ENCODE measurements at places on chromosomes 13 and 19.

DNA sequence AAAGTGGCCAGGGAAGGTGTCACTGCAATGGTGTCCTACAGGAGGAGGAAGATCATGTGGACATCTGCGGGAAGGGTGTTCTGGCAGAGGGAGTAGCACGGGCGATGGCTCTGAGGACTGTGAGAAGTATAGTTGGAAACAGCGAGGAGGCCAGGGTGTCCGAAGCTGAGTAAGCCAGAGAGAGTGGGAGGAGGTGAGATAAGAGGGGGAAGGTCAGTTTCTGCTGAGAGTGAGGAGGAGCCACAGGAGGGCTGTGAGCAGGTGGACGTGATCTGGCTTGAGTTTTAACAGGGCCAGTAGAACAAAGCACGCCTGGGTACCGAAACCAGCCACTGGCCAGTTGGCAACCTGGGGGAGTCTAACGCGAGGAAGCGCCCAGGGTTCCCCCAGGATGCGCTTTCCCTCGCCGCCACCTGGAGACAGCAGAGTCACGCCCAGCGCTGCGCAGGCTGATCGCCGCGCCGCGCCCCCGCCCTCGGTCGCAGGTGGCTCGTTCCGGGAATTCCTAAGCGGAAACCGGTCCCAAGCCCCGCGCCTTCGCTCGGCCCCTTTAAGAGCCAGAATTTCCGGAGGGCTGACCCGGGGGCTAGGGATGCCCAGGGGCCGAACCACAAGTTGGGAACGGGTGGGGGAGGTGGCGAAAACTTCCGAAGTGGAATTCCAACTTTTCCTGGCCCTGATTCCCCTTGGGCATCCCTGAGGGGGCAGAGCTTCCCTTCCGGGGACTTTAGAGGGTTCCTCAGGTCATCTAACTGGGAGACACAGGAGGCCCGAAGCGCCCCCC is 1.1 kb upstream of the LSR start:
- DNase-seq, result peak; percentile 24

GRCh38 chr13:26041444-26041843 is 10.4 kb downstream of the SHISA2 start:
- no peak for DNase-seq

DNA sequence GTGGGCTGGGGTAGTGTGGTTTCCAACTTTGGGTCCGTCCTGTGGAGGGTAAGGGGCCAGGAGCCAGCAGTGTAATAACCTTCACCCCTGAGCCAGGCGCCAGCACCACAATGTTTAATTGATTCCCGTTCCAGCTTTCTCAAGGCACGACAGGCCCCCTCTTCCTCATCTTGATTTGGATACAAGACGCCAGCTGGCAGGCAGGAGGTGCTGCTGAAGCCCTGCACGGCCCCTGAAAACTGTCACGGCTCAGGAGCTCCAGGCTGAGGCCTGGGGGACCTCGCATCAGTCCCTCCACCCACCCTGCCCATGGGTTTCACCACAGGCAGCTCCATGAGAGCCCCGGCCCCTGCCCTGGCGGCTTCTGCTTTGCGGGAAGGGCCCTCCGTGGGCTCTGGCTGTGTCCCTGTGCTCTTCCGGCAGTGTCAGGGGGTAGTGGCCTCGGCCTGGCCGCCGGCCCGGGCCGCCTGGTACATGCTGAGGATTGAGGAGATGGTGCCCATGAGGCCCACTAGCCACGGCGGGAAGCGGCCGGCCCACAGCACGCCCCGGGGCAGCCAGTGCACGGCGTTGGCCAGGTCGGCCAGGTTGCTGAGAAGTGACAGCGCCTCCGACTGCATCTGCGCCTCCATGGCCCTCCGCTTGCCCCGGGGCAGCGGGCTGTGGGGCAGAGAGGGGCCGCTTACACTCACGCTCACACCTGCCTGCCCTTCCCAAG is 11.9 kb downstream of the PEX11G start:
- DNase-seq, result no peak

DNA sequence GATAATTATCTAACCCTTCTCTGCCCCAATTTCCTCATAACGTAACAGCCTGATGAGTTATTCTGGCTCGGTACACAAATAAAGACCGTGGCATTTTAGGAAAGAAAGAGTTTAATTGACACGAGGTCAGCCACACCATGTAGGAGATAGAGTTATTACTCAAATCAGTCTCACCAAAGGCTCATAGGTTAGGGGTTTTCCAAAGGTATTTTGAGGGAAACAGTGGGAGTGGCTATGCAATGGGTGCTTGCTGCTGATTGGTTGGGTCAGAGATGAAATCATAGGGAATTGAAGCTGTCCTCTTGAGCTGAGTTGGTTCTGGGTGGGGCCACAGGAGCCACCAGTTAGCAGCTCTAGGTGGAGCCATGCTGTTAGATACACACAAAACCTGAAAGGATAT is 137.5 kb downstream of the FREM2 start:
- DNase-seq, result peak; percentile 18

DNA sequence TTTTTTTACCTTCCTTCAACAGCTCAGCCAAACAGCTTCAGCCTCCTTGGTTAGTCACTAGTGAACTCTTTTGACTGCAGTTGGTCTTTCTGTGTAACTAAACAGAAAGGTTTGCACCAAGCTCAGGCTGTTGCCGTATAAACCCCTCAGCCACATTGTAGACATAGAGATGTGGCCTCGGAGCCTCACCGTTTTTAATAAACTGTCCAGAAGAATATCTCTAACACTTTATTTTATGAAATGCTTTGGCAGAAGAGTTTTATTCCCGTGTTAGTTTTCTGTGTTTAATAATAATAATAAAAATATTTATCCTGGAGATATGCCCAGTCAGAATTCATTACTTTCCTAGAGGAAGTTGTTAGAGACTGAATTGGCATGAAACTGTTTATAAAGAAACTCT is 171.7 kb upstream of the MAB21L1 start:
- no peak for DNase-seq
